ENCODE measurements at places on chromosomes 5 and 9.

GRCh38 chr5:138979684-138980280, 104.6 kb upstream of the LRRTM2 start:
- DNase-seq: no peak

- DNase-seq: no peak
Observed at GRCh38 chr5:103407402-103407801, 148.8 kb downstream of the MACIR start.

- DNase-seq: no peak
Observed at GRCh38 chr9:90556897-90557675, 85.5 kb downstream of the DIRAS2 start.

DNA sequence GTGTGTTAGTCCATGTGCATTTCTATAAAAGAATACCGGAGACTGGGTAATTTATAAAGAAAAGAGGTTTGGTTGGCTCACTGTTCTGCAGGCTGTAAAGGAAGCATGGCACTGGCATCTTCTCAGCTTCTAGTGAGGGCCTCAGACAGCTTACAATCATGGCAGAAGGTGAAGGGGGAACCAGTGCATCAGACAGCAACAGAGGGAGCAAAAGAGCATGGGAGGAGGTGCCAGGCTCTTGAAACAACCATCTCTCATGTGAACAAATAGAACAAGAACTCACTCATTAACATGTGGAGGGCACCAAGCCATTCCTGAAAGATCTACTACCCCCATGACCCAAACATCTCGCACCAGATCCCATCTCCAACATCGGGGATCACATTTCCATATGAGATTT, 89.2 kb upstream of the IL33 start:
- no peak for DNase-seq

- no peak for DNase-seq
Observed at GRCh38 chr5:75935572-75935971, 147.6 kb upstream of the SV2C start.

DNA sequence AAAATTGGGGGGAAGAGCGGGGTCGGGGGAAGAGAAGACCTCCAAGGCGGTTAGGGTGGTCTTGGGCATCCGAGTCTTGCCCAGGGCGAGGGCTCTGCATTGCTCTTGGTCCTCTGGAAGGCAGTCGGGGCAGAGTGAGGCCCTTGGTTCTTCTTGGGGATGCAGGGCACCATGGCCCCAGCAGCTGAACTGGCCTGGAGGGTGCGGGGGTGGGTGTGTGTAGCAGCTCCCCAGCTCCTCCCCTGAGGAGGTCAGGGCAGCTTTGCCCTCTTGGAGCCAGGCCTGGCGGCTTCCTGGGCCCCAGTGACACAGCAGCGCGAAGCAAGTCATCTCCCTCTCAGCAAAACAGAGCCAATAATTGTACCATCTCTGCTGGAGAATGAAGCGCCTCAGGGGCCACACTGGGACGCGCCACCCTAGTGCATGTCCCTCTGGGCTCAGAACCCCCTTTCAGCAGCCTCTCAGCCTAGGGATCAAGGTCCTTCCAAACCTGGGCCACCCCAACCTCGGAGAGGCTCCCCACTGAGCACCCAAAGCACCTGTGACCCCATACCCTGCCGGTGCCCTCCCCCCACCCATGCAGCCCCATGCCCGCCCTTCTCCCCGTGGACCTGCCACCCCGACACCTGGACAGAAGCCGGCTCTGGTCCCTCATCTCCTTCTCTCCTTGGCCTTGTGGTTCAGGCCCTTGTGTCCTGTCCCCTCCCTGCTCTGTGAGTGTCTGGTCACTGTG, 10.4 kb upstream of the RXRA start:
- DNase-seq: peak; percentile 36
